ENCODE measurements at places on chromosomes 11 and 22. TPM values are rescaled to one million over a fixed set of nuclear protein-coding genes. Genes with fewer than 3 reads are reported as not detected.

Gene CRACR2B
- total RNA-seq = 10.6 TPM

Gene CDKN1C
- total RNA-seq = 12.0 TPM

Gene CAVIN3
- not detected for total RNA-seq

Gene OVCH2
- not detected for total RNA-seq

Gene NPAS4
- not detected for total RNA-seq

Measured in PC-3 (cell line).